ENCODE measurements at places on chromosomes 12 and 14. TPM values are rescaled to one million over a fixed set of nuclear protein-coding genes. Genes with fewer than 3 reads are reported as not detected.

The DNAH10 gene
- 0.24 TPM for polyA plus RNA-seq

DNA sequence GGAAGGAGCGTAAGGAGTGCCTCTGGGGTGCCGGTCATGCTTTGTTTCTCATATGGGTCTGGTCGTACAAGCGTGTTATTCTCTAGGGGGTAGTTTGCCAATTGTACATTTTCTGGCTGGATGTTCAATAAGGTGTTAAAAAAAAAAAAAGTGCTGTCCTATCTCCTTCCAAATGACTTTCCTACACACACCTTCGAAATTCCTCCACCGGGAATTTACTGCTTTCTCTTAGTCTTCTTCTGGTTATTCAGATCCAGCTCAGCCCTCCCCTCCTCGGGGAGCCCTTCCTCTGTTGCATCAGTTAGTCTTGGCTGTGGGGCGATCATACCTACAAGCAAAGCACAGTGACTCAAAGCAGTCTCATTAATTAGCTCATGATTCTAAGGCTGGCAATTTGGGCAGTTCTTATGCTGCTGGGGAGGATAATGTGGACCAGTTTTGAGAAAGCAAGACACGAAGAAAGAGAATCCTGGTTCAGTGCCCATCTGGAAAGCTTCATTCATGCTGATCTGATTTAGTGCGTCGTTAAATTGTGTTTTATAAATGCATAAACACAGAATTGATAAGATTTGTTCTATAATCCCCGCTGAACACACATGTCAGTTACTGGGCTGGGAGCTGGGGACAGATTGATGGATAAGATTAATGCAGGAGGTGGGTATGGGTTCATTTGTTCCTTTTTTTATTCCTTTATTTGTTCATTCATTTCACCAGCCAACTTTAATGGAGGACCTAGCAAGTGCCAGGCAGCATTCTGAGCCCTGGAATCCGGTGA lies 9.2 kb upstream of the CLMN start:
- DNase-seq, result no peak

DNA sequence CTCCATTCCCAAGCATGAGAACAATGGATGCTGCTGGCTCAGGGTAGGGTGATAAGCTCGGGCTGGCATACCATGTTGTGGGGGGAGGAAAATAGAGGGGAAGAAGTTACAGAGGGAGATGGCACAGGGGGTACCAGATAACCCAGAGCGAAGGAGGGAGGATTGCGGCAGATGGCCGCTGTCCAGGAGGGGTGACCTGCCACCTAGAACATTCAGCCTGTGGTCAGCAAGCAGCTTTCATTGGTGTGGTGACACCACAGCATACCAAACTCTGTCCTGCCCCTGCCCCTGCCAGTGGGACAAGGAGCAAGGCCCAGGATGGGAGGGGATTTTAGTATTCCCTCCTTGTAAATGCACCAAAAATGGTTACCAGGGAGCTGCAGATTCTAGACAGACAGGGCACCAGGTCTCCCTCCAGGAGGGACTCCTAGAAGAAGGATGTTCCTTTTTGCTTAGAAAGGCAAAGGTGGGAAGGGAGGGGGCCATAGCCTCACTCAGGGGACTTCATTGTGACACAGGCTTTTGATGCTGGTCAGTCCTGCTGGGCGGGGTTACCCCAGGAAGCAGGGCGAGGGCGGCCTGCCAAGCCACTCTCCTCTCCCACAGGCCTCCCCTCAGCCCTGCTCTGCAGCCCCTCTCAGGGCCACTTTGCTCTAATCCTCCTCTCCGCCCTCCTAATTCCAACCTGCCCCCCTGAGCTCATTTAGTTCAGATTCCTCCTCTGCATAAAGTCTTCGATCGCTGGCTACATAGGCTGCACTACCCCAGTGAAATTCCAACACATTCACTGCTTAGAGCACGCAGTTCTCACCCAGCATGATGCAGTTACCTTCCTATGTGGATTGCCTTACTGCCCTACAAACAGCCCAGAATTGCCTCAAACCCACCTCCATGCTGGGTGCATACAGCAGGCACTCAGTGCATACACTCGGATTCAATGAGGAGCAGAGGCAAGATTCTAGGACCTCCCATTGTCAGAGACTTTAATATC lies 36.0 kb upstream of the PLEKHG6 start:
- DNase-seq, result no peak

The KLRD1 gene
- 0.55 TPM for polyA plus RNA-seq

GRCh38 chr12:72272091-72272661 lies at the start of gene TRHDE:
Gene TRHDE (plus strand): TSS chr12:72272370. CDS start chr12:72272644, 274 bp downstream.
- no peak for DNase-seq

The NCKAP5L gene
- polyA plus RNA-seq, result 4.0 TPM

- DNase-seq, result no peak
These were observed 223.7 kb downstream of the ZFP36L1 start for GRCh38 chr14:68568907-68569897.

The GRIP1 gene
- 0.22 TPM for polyA plus RNA-seq

- no peak for DNase-seq
These were observed 32.2 kb downstream of the RCOR1 start for GRCh38 chr14:102624666-102625065.

GRCh38 chr14:62631176-62631575 lies 414.1 kb downstream of the KCNH5 start:
- no peak for DNase-seq

DNA sequence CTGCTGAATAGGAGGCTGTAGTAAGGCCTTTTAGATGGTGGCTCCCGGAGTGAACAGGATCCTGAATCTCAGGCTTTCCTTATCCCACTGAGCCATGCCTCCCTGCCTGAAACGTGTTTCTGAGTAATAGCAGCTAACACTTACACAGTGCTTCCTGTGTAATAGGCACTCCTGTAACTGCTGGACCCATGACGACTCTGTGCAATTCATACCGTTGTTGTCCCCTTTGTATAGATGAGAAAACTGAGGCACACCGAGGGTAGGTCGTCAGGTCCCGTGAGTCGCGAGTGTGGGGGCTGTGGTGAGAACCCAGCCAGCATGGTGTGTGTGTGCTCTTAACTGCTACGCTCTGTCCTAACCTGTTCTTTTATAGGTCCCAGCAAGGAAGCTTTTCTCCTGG lies 193.6 kb downstream of the CACNA1C start:
- no peak for DNase-seq

DNA sequence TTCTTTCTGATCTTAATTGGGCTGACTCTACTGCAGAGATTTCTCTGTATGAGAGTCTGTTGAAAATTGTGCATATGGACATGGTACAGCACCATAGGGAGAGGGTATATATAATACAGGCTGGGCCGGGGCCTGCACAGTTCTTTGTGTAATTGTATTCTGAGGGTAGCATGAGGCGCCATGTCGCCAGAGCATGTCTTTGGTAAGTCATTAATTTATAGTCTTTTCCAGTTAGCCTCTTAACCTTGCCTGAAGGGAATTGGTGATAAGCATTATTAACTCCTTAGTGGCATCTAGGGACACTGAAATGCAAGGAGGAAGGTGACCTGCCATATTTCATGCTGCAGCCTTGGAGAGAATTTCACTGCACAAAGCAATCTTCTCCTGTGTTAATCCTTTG lies 569.9 kb downstream of the TMTC2 start:
- no peak for DNase-seq

- no peak for DNase-seq
These were observed 12.6 kb downstream of the SFSWAP start for GRCh38 chr12:131723532-131723931.

DNA sequence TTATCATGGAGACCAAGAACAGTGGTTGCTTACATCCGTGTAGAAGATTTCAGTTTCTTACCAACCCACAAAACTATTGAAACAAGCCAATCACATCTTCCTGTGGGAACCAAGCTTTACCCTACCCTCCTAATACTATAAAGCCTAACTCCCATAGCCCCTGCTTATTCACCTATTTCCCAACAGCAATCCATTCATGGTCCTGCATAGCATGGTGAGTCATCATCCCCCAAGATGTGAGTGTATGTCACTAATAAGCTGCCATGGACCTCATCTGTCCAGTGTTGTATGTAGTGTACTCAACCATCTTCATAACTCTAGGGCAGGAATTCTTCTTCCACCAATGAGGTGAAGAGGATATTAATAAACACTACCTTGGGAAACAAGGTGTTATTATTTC lies 1620.4 kb upstream of the FLRT2 start:
- DNase-seq, result no peak

The OR4K2 gene
- polyA plus RNA-seq, result not detected

DNA sequence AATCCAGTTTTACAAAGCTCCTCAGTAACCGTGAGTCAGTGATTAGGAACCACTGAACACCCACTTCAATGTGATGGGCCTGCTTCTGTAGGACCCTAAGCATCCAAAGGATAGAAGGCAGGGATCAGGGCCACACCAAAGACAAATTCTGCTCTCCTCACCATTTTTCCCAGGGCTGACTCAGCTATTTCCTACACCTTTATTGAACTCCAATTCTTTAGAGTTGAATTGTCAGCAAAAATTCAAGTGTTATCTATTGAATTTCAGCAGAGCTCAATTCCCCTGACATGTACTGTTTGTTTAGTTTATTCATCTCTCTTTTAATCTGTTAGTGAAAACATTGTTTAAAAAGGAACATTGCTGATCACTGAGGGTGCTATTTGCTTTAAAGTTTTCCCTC lies 457.7 kb upstream of the TMPO start:
- no peak for DNase-seq

DNA sequence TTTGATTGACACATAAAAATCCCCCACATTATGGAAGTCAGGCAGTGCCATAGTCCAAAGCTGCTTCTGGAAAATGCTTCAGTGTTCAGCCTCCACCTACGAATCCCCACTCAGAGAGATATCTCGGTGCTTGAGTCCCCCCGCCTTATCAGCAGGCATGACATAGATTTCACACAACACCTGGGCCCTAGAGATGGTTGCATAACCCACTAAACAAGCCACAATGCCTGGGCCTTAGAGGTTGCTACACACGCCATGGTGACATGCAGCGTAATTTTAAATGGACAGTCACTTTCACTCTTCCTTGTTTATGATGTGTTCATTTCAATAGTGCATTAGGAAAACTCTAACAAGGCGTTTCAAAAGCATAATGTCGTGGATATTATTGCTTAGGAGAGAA lies 38.0 kb downstream of the CCDC60 start:
- no peak for DNase-seq

The PLEKHG7 gene
- 7.5 TPM for polyA plus RNA-seq

The SALL2 gene
- 0.39 TPM for polyA plus RNA-seq

DNA sequence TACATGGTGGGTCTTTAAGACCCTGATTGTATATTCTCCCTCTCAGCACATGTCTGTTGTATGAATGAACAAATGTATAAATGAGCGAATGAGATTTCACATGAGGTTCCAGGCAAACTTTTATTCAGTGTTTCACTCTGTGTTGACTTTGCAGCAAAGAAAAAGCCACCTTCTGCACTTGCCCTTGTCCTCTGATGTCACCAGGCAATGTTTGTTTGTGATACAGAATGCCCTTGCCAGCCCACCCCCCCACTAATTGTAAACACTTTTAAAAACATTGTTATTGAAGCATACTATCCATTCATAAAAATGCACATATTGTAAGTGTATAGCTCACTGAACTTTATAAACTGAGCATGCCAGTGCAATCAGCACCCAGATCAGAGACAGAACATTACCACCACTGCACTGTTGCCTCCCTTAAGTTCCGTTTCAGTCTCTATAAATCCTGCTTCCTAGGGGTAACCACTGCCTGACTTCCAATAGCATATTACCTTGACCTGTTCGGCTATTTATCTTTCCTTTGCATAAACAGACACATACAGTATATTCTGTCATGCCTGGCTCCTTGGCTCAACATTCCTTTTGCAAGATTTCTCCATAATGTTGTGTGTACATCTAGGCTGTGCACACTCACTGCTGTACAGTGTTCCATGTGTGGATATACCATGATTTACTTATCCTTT lies 11.3 kb upstream of the LTA4H start:
- DNase-seq, result no peak

The KERA gene
- polyA plus RNA-seq, result not detected

The TBX3 gene
- polyA plus RNA-seq, result not detected

- DNase-seq, result no peak
These were observed 34.2 kb downstream of the NGB start for GRCh38 chr14:77236814-77237213.

Measured in B cell (primary cell).